HCT116 (cell line): ENCODE measurements at places on chromosomes 3 and 15. TPM values are rescaled to one million over a fixed set of nuclear protein-coding genes. Genes with fewer than 3 reads are reported as not detected.

GRCh38 chr15:90959894-90960293 is 5.2 kb downstream of the RCCD1 start:
- DNase-seq: no peak

DNA sequence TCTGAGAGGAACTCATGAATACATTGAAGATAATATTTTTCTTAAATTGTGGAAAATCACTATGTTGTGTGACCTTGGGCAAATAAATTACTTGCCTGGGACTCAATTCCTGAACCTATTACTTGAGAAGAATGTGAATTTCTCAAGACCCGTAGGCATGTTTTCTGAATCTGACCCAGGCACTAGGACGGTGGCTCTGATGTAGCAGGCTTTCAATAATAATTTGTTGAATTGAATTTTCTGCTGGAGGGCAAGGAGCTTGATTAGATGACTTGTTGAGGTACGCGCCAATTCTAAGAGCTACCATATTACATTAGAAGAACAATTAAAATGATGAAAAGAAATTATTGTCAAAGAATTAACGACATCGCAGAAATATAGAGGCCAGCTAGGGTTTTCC is 150.2 kb upstream of the LRRC3B start:
- no peak for DNase-seq

GRCh38 chr15:55434989-55435825 is 26.9 kb downstream of the PIERCE2 start:
- peak; percentile 42 for DNase-seq

DNA sequence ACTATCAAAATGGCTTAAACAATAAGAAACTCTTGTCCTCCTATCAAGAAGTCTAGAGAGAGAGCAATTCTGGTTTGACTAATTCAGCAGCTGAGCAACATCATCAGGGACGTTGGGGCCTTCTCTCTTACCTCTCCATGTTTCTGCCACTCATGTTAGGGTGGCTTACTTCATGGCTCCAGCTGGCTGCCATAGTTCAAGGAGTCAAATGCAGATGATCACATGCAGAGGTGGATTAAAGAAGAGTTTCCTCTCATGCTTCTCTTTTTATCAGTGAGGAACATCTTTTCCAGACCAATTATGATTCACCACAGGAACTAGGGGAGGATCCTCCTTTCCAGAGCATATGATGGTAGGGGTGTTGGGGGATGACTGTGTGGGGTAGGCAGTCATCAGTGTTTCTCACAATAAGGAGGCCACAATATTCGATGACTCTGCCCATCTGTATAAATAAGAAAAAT is 45.5 kb downstream of the NEK11 start:
- DNase-seq: no peak

DNA sequence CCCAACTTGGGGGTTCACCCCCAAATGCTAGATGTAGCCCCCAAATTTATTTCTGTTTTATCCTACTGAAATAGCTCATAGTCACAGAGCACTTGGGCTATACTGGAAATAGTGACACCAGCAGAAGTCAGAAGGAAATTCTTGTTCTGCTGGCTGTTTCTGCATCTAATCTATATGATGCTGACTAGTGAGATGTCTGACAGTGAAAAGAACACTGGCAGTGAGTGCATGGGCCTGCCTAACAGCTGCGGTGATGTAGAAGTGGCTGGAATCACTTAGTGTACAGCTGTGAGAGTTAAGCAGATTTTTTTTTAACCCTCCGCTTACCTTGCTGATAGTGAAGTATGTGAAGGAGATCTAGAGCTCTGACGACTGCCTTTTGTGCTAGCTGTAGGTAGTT is 14.0 kb downstream of the TTC14 start:
- no peak for DNase-seq

DNA sequence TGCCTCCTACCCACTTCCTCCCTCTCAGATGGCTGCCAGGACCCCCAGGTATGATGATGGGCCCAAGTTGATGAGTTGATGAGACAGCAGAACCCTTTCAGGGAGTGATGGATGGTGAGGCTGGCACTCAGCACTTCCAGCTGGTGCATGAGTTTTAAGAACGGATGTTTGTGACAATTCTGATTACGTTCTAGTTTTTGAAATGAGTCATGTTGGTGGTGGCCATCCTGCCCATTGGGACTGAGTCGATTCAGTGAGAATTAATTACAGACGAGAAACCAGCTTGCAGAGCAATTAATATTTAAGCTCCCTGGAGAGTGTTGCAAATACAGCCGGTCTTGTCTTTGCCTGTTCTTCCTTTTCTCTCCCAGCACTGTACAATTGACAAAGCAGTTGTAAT is 56.9 kb upstream of the NR2C2 start:
- DNase-seq: no peak

GRCh38 chr15:57445872-57446271 is 69.6 kb downstream of the CGNL1 start:
- DNase-seq: no peak

GRCh38 chr15:89409184-89410038 is 74.8 kb upstream of the POLG start:
- no peak for DNase-seq

DNA sequence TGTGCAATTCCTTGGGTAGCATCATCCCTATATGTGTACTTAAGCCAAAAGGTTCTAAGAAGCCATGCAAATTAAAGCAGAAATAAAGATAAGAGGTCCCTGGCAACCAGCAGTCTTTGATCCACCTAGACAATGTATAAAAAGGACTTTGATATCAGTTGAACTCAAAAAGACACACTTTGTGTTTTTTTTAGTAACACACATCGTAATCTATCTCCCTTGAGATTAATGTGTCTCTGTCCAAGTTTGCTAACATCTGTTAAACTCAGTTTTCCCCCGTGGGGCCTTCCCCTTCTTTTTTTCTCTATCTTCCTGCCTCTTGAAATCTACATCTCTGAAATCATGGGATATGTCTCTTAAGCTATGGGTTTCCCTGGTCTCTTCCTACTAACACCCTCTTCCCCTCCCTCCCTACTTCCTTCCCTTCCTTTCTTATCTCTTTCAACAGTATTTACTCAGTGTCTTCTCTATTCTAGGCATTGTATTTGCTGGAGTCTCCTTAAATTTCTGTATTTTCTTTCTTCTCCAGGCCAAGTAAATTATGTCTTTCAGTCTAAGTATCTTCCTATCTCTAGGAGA is 27.7 kb downstream of the ALDH1A2 start:
- DNase-seq: no peak

GRCh38 chr3:108311797-108312196 is 15.4 kb downstream of the HHLA2 start:
- no peak for DNase-seq

GRCh38 chr3:170052398-170052797 is 14.6 kb downstream of the GPR160 start:
- no peak for DNase-seq

GRCh38 chr15:23424111-23424904 is 22.7 kb downstream of the GOLGA6L2 start:
- no peak for DNase-seq

The CYB561D2 gene
- 9.5 TPM for total RNA-seq

The ZNF774 gene
- 4.0 TPM for total RNA-seq

The GHRL gene
- not detected for total RNA-seq

The KBTBD13 gene
- total RNA-seq: not detected
